ENCODE measurements at places on chromosomes 16 and 17.

GRCh38 chr16:67833030-67833414 lies 9.1 kb upstream of the THAP11 start:
- DNase-seq, result no peak

GRCh38 chr16:49932434-49932833 lies 76.5 kb upstream of the ZNF423 start:
- no peak for DNase-seq

DNA sequence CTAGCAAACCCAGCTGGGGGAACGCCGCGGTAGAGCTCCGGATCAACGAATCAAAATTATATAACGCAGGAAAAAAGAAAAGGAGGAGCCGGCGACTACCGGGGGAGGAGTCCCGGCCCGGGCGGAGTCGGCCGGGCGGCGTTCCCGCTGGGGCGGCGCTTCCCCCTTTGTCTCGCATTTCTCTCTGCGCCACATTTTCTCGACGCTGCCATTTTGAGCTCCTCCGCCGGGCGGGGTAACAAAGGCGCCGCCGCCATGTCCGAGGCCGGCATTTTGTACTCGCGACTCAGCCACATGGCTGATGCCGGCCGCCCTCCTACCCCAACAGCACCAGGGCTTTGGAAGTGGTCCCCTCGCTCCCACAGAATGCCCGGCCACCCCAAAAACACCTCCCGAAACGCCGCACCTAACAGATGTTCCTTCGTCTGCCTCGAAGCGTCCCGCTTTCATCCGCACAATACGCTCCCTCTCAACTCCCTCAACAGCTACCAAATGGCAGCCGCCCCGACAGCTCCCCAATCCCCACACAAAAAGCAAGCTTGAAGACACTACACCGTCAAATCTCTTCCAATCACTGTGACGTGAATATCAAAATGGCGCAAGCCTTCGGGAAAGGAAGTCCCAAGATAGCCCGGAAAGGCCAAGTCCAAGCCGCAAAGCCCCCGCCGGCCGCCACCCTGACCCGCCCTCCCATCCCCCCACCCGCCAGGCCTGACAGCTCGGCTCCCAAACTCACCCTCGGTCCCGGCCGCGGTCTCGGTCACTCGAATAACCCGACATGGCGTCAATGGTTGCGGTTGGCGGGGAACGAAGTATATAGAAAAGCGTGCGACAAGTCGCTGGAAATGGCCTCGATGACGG lies 519 bp downstream of the DDX5 start:
- DNase-seq, result peak; percentile 79

GRCh38 chr16:86562356-86562755 lies 4.3 kb upstream of the FOXC2 start:
- no peak for DNase-seq

DNA sequence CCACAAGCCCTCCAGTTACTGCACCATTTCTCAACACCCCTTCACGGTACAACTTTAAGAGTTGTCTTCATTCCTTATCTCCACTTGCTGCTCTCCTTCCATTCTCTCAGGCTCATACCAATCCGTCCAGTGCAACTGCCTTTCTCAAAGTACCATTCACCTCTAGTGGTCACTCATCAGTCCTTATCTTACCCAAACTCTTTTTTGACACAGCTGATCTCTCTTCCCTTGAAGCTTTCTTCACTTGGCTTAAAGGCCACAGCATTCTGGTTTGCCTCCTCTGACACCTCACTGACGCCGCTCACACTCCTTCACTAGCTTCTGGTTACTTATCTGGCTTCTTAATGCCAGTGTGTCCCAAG lies 24.9 kb downstream of the UBE2G1 start:
- no peak for DNase-seq

- no peak for DNase-seq
These were observed 18.7 kb upstream of the CCL2 start for GRCh38 chr17:34236281-34236892.

GRCh38 chr17:50560931-50561745 lies 623 bp downstream of the CACNA1G start:
- no peak for DNase-seq

- DNase-seq, result no peak
These were observed 14.6 kb upstream of the MED9 start for GRCh38 chr17:17462048-17462824.

GRCh38 chr16:69823831-69824563 lies 61.9 kb downstream of the WWP2 start:
- DNase-seq, result no peak

- DNase-seq, result no peak
These were observed 997 bp upstream of the CDH11 start for GRCh38 chr16:65122724-65123395.

- DNase-seq, result no peak
These were observed 26.9 kb downstream of the BANP start for GRCh38 chr16:87978127-87978526.

GRCh38 chr16:89138843-89139520 lies 32.6 kb upstream of the CDH15 start:
- no peak for DNase-seq

DNA sequence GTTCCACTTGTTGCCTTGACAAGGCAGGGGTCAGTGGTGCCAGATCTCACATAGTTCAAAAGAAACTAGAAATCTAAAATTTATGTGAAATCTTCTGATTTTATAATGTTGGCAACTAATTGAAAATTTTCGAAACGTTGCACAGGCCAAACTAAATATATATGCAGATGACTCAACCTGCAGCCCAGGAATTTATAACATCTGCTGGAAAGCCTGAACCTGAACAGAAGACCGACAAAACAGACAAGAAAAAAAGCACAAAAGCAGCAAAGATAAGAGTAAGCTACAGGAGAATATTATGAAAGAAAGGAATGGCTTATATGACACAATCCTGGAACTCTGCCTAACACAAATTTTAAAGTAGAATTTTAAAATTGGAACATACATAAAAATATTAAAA lies 207.6 kb downstream of the CEP112 start:
- DNase-seq, result no peak

- peak; percentile 29 for DNase-seq
These were observed 60.0 kb upstream of the MPHOSPH6 start for GRCh38 chr16:82229800-82230619.

GRCh38 chr17:32516450-32516849 lies 29.7 kb downstream of the CDK5R1 start:
- no peak for DNase-seq

DNA sequence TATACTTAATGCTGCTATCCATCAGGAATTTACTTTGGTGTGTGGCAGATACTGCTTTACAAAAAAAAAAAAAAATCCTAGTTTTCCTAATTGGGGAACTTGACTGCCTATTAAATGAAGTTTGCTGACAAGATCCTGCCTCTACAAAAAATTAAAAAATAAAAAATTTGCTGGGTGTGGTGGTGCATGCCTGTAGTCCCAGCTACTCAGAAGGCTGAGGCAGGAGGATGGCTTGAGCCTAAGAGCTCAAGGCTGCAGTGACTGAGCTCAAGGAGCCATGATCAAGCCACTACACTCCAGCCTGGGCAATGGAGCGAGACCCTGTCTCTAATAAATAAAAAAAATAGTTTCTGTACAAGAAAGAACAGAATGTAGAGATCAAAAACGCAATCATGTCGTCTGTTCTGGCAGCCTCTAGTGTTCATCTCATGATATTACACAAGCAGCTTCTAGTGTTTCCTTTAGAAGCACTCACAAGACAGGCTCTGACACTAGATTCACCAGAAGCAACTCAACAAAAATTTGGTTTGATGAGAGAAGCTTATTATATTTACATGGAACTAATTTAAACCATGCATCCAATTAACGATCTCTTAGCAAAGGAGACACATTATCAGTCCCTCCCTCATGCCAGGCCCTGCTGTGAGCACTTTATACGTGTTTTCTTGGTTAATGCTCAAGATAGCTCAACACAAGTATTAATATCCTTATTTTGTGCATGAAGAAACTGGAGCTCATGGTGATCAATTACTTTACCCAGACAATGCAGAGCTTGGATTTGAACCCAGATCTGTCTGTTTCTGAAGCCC lies 6.8 kb upstream of the KRTAP17-1 start:
- no peak for DNase-seq

DNA sequence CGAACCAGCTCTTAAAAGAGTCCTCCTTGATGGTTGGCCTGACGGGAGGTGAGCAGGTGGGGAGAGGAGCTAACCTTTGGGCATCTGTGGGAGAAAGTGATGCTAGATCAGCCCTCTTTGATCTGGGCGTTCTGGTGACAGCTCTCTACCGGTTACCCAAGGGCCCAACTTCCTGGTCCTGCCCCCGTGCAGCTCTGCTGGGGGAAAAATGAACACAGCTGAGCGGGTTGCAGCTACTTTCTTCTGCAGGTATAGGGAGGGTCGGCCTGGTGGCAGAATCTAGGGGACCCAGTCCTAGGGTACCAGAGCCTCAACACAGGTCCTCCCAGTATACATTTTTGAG lies 2.9 kb downstream of the SHISA9 start:
- no peak for DNase-seq

GRCh38 chr17:59332749-59333377 lies 1.4 kb downstream of the YPEL2 start:
- no peak for DNase-seq

DNA sequence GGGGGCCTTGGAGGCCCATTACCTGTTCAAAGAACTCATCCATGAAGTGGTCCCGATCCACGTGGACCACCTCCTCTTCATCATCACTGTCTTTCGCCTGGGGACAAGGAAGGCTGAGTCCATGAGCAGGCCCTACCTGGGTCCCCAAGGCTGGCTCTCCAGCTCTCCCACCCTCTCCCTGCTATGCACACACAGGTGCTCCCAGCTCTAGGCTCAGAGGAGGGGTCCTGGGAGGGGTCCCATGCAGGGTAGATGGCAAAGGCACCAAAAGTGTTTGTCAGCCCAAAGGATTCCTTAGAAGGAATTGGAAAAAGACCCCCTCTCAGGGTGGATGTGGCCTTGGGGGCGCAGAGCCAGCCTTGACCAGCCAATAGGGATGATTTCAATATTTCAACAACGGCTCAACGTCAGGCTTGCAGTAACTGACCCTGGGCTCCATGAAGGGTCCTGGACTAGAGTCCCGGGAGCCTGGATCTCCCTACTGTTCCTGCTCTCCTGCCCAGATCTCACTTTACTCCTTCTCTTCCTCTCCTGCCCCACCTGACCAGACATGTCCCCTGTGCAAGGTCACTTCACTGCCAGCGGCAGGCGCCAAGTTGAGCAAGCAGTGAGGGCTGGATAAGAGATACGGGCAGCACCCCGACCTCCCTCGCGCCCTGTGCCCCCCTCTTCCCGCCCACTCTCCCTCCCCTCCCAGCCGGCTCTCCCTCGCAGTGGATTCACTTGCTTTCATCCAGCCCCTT lies 8.8 kb downstream of the STX1B start:
- DNase-seq, result no peak

GRCh38 chr16:67158637-67159600 lies 790 bp downstream of the TRADD start:
- DNase-seq, result peak; percentile 73

DNA sequence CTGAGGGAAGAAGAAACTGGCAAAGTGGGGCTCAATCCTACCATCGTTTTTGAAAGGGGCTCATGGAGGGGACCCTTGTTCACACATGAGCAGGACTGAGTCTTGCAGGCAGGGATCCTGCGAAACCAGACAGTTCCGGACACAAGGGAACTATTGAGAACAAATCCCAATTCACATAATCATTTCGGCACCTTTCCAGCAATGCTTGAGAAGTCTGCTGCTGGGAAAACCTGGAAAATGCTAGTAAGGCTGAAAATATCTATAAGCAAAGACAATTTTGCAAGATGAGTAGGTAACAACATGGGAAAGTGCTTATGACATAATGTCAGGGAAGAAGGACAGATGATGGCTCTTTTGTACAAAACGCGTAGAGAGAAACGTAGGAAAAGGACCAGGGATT lies 52.1 kb upstream of the BPTF start:
- DNase-seq, result no peak

GRCh38 chr17:50461550-50462132 lies 7.0 kb downstream of the CHAD start:
- DNase-seq, result no peak

DNA sequence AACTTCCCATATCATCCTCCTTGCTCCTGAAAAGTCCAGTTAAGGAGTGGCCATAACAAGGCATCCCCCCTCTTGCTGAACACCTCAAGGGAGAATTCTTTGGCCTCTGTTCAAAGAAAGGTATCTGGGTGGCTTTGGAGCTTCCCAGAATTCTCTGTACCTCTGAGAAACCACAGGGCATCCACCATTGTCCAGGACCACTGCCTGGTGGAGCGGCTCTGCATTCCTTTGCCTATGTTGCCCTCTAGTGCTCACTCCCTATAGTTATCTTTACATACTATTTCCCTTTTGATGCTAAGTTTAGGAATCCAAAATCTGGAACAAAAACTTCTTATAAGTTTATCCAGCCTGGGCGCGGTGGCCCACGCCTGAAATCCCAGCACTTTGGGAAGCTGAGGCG lies 30.3 kb downstream of the CHD9NB start:
- DNase-seq, result no peak

DNA sequence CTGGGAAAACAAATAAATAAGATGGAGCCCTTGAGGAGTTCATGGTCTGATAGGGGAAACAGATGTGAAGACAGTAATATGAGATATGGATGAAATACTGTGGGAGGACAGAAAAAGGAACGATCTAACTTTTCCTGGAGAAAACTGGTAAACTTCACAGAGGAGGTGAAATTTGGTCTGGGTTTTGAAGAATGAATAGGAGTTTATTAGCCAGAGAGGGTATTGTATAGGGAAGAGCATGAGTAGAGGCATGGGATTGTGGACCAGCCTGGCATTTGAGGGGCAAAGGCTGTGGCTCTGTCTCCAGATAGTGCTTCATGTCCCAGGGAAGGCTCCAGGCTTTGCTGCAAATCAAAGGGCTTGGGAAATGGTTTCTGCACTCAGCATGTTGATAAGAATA lies 1.6 kb downstream of the LPO start:
- DNase-seq, result no peak

GRCh38 chr16:78289373-78289772 lies 189.9 kb downstream of the WWOX start:
- no peak for DNase-seq

- no peak for DNase-seq
These were observed 187.8 kb downstream of the RAB11FIP4 start for GRCh38 chr17:31579265-31579664.

DNA sequence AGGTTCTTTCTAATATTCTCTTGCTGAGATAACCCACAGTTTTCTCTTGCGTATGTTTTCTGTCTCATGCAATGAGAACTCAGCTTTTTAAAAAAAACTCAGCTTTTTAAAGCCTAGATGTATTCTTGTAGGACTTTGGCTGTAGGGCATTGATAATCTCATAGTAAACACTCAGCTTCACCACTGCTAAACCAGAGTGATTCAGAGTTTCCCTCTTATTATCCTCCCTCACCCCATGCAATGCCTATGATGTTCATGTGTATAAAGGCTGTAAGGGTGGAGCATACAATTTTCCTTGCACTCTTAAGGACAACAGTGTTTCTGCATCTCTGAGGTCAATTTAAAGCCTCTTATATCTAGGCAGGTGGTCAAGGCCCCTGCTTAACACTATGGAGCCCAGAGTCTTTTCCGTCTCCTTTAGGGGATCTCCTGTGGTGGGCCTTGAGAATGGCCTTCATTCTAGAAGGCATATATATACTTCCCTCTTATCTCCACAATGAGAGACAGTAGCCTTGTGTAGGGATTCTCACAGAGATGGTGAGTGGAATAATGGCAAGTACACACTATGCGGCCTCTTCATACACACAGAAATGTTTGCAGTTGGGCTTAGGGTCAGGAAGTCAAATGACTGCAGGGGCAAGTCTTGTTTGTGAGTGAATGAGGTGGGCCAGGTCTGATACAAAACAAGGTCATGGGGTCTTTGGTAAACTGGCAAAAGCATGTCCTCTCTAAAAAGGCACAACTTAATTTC lies 279.6 kb downstream of the HS3ST3A1 start:
- DNase-seq, result no peak

GRCh38 chr17:80319262-80319998 lies 58.8 kb downstream of the RNF213 start:
- DNase-seq, result no peak

GRCh38 chr16:89037261-89038152 lies 56.1 kb upstream of the ACSF3 start:
- no peak for DNase-seq
